ENCODE measurements at places on chromosomes 3 and 15. TPM values are rescaled to one million over a fixed set of nuclear protein-coding genes. Genes with fewer than 3 reads are reported as not detected.
A peak's percentile ranks its signal among the peaks of the same experiment; 100 is the strongest.

DNA sequence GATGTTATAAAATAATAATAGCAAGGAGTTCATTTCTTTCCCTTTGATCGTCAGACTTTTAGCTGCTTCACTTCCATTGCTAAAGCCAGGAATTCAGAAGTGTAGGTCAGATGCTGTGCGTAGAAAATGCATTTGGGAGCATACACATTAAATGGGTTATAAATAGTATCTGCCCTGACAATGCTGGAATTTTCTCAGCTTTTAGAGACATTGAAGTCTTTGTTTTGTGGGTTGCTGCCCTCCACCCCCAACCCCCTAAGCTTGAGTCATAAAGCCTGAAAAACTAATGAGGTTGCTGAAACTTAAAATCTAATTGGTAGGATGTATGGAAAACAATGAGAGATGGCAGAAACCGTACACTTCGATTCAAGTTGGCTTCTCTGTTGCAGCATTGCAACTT is 81.9 kb downstream of the MITF start:
- DNase-seq = no peak

Gene NOX5
- total RNA-seq = 339 TPM

DNA sequence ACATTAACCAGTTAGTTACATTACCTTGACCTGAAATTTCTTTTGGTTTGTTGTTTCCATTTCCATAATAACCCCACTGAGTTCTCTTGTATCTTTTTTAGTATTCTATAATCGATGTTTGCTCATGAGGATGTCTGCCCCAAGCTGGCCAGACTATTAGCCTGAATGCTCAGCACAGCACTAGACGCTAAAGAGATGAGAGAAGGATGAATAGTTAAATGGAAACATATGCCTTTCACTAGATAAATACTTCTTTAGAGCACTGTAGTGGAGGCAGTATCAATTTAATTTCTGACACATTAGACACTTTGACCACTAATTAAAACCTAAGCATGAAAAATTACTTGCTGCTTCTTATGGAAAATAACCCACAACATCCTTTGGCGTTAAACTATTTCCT is 654.9 kb upstream of the KCNMB2 start:
- DNase-seq = no peak

Gene STXBP5L
- not detected for total RNA-seq

- DNase-seq = no peak
Observed at GRCh38 chr15:33148129-33148751, 46.3 kb downstream of the FMN1 start.

DNA sequence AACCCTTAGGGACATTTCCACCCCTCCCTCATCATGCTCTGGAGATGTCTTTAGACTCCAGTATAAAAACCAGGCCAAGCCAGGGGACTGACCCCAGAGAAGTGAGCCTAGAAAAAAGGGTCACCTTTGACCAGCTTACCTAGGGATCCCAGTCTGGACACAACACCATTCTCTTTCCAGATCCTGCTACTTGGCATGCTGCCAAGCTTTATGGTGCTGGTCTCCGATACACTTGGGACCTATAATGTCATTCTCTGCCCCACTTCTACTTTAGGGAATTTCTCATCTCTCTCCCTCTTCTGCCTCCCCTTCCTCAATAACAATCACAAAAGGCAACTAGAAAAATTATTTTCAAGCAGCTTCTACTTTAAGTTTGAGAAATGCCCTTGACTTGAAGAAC is 124.4 kb downstream of the LRRN1 start:
- no peak for DNase-seq

- DNase-seq = no peak
Observed at GRCh38 chr15:46408312-46408711, 773.5 kb downstream of the SQOR start.

DNA sequence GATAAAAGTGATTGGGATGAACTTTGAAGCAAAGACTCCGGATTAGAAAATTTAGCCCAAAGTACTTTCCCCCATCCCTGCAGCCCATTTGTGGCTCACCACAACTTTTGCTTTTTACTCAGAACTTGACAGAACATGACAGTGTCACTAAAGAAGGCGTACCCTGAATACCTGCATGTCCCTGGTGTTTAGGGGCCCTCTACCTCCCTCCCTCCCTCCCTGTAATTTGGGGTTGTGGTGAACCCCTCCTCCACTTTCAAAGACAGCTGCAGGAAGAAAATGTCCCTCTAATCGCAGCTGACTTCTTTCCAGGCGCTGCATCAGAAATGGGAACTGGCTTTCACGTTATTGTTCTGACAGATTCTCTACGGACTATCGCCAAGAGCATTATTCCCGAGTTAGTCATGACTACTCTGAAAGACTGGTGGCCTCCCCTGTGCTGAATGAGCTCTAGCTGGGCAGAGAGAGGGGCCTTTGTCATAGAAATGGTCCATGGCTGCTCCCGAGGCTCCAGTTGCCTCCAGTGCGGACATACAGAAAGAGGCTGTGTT is 93.2 kb upstream of the ARHGEF3 start:
- DNase-seq = no peak

DNA sequence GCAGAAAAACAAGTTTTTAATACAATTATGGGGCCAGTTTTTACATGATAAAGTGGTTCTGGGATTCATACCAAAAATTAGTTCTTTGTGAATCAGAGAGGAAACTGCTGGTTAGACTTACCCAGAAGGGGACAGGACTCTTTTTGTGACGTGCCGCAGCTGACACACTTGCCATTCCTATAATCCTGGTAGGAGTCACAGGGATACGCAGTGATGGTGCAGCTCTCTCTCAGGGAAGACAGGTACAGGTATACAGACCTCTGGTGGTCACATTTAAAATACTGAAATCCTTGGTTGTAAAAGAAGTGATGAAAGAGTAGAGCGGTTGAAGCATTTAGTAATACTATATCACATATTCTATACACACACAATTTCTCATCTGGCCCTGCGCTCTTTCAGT is 20.2 kb upstream of the TMEM41A start:
- DNase-seq = no peak

Gene SI
- not detected for total RNA-seq

DNA sequence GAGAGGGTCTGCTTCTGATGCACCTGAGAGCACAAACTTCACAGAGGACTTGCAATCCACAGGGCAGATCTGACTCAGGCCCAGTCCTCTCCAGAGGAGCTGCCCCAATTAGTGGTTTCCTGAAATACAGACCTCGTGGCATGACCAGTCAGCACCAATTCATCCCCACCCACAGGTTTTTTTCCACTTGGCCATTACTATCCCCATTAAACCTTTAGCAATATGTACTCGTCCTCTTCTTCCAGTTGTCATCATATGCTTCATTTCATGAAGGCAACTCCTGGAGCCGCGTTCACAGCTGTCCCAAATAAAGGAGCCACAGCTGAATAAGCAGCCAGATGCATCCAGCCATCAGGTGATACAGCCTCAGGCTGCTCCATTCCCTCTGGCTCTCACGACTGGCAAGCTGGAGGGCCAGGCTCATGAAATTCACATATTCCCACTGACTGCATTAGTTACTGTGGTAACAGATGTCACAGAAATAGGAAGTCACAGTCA is 163.1 kb downstream of the FMN1 start:
- peak; percentile 50 for DNase-seq

DNA sequence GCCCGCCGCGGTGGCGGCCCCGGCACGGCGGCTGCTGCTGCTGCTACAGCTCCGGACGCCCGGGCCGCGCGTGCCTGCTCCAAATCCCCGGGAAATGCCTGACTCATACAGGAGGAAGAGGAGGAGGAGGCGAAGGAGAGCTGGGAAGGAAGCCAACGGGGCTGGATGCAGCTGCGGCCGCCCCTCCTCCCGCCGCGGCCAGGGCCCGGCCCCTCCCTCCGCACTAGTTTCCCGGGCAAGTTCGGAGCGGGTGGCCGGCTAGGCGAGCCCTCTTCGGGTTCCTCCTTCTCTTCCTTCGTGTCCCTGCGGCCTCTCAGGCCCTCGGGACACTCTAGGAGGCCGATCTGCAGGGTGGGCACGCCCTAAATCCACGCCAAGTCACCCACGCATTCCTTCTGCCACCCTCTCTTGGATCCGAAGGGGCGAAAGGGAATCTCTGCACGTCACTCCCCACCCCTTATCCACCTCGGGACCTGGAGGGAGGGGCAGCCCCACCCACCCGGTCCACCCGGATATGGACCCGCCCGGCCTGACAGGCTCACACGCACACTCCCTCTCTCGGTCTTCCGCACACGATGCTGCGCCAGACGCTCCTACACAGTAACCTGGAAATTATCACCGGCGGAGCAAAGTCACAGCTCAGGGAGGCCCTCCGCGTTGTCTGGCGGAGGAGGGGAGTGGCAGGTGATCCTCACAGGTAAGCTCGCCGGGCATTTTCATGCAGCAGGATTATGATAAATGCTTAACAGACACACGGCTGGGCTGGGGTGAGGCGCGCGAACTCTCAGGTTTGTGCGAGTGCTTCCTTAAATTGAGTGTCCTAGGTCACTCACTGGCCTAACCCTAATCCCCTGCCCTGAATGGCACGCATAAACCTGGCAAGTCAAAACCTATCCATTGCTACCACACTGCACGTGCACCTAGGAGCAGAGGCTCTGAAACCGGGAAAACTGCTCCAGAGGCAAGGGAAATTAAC is at the start of the genes OSBPL10 and ZNF860:
Gene OSBPL10, minus strand, starts transcription at position 57 of the 976 bp plus-strand sequence. CDS start 83 bp downstream, outside the sequence.
Gene ZNF860, plus strand, starts transcription at position 545 of the 976 bp plus-strand sequence. CDS start 7,330 bp downstream, outside the sequence.
- peak; percentile 96 for DNase-seq

DNA sequence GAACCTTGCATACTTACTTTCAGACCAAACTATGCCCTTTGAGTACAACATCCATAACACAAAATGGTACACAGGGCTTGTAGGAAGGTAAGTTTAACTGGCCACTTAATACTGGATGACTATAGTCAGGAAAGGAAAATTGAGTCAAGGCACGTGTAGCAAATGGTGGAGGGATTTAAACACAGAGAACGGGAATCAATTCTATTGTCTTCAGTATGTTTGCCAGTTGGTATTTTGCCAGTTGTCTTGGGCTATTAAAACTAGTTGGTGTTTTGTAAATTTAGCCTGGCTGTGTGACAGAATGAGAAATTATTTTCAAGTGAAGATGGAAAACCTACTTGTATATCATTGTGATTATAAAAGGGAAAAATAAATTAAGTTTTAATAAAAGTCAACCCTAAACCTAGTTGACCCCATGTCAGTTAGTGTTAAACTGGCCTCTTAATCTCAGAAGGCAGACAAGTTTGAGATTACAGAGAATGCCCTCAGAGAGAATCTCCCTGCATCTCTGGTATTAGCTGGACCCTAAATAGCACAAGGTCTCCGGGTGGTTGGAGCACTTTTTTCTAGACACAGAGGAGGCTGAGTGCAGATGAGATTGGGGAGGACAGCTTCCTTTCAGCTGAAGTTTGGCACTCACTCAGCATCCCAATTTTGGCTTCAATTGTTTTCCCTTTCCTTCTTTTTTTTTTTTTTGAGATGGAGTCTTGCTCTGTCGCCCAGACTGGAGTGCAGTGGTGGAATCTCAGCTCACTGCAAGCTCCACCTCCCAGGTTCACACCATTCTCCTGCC is 91.2 kb downstream of the MB21D2 start:
- DNase-seq = no peak

- no peak for DNase-seq
Observed at GRCh38 chr3:51668756-51669155, 2.3 kb upstream of the TEX264 start.

DNA sequence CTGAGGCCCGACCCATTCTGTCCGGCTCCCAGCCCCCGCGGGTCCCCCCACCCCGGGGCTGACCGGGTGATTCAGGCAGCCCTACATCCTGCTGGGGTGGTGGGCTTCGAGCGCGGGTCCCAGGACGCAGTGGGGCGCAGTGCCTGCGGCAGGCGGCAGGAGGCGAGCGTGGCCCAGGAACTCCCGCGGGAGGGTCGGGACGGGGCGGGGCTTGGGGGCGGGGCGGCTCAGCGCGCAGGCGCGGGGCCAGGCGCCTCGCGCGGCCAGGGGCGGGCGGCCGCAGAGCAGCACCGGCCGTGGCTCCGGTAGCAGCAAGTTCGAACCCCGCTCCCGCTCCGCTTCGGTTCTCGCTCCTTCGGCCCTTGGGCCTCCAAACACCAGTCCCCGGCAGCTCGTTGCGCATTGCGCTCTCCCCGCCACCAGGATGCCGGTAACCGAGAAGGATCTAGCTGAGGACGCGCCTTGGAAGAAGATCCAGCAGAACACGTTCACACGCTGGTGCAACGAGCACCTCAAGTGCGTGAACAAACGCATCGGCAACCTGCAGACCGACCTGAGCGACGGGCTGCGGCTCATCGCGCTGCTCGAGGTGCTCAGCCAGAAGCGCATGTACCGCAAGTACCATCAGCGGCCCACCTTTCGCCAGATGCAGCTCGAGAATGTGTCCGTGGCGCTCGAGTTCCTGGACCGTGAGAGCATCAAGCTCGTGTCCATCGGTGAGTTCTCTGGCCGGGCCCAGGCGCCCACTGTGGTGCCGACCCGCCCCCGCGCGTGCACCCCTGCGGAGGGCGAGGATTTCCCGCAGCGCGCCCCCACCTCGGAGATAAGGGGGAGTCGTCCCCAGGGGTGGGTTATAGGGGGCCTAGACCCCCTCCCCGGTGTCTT is at the start of gene FLNB:
Gene FLNB, plus strand, starts transcription at position 282 of the 885 bp plus-strand sequence. Its CDS starts 143 bp downstream, at position 425.
- peak; percentile 79 for DNase-seq

DNA sequence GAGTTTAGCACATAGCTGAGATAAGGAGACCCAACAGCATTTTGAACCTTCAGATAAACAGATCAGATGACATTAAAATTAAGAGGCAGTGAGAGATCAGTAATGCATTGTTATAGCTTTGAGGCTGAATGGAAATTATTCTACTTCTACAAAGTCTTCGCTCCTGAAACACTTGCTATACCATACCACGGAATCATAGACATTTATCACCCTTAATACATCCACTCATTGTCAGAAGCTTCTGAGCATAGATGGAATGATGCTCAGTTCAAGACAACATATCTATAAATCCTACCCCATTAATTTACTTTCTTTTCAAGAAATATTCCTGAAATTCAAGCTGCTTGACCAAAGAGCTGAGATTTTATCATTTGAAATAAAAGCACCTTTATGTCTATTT is 266.7 kb downstream of the C3orf38 start:
- no peak for DNase-seq

GRCh38 chr15:68414206-68414555 is 17.8 kb downstream of the ITGA11 start:
- DNase-seq = no peak

DNA sequence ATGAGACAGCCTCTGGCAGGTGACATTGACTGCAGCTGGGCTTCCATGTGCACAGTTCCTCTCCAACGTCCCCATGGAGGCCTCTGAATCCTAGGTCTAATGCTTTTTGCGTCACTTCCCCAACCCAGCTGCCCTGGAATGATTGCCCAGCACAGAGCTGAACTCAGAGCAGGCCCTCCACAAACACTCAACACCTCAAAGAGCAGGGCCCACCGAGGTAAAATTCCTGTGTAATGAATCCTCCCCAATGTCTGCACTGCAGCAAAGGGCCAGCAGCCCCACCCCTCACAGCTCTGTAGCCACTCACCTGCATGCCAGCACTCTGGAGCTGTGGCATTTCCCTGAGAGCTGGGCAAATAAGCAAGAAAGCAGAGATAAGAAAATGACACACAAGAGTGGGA is 42.6 kb upstream of the DUSP7 start:
- peak; percentile 77 for DNase-seq

Gene CEP152
- 7.5 TPM for total RNA-seq

- peak; percentile 99 for DNase-seq
Observed at GRCh38 chr3:32143849-32144757, 37.7 kb downstream of the GPD1L start.

DNA sequence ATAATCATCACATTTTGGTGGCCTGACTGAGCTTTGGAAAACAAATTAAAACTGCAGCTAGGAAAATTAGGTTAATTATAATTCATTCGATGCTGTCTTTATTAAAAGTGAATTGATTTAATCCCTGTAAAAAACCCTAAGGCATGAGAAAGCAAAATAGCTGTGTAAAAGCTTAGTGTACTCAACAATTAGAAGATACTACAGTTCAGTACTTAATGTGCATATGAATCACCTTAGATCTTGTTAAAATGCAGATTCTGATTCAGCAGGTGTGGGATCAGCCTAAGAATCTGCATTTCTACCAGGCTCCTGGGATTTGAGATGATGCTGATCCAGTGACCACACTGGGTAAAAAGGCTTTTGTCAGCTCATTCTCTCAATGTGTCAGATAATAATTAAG is 559.9 kb upstream of the GOLIM4 start:
- no peak for DNase-seq

All from PC-3 (cell line).